ENCODE measurements at places on chromosomes 16 and 17.

GRCh38 chr16:1003391-1004347, 22.1 kb downstream of the SOX8 start:
- no peak for DNase-seq

GRCh38 chr16:26386096-26386495, 680.6 kb upstream of the C16orf82 start:
- DNase-seq, result no peak

DNA sequence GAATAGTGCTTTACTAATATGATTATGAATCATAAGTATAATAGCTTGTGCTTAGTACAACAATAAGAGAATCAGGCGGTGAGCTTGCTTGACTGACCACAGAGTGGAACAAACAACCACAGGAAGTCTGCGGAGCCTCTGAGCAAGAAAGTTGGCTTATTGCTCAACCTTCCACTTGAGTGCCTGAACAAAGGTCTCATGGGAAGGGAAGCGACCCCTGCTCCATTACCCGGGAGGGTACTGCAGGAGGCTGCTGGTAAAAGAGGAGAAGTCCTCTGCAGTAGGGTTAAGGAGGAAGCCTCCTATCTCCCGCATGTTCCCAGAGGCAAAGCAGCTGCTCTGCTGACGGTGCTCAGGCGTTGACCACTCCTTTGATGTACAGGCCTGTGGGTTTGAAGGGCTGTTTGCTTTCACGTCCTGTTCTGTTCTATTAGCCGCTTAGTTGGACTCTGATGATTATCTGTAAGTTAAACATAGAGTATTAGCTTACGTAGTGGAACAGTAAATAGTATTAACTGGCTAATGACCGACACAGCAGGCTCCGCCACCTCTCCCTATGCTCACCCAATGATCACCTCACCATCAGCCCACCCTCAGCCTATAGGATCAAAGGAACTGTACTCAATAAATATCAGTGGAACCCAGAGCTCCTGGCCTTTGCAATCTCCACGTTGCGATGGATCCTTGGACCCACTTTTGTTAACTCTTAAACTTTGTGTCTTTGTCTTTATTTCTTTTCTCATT, 17.5 kb downstream of the ALOX15B start:
- DNase-seq, result no peak

DNA sequence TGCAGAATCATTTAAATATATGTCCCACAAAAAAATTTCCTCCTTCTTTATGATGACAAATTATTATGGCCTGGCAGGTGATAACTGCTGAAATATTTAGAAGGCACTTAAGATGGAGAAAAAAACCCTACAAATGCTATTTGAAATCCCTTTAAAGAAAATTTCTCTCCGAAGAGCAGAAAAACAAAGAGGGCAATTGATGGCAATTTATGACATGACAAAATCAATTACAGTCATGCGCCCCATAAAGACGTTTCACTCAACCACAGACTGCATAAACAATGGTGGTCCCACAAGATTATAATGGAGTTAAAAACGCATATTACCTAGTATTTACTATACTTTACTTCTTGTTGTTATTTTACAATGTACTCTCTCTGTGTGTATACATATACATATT, 25.2 kb upstream of the KIF2B start:
- DNase-seq, result no peak

GRCh38 chr17:29057361-29057760, 14.4 kb downstream of the PIPOX start:
- DNase-seq, result no peak

DNA sequence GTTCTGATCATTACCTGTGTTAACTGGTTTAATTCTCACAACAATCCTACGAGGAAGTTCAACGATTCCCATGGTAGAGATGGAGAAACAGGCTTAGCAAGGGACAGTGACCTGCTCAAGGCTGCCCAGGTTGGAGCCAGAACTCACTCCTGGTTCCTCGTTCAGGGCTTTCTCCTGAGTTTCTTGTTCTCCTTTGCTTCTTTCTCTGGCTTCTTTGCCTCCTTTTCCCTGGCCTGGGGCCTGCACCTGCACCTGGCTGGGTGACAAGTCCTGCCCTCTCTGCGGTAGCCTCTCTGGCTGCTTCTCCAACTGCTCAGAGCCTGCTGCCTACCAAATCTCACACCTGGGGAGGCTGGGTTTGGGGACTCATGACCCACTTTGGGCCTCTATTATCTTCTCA, 2.8 kb downstream of the CCL22 start:
- no peak for DNase-seq

DNA sequence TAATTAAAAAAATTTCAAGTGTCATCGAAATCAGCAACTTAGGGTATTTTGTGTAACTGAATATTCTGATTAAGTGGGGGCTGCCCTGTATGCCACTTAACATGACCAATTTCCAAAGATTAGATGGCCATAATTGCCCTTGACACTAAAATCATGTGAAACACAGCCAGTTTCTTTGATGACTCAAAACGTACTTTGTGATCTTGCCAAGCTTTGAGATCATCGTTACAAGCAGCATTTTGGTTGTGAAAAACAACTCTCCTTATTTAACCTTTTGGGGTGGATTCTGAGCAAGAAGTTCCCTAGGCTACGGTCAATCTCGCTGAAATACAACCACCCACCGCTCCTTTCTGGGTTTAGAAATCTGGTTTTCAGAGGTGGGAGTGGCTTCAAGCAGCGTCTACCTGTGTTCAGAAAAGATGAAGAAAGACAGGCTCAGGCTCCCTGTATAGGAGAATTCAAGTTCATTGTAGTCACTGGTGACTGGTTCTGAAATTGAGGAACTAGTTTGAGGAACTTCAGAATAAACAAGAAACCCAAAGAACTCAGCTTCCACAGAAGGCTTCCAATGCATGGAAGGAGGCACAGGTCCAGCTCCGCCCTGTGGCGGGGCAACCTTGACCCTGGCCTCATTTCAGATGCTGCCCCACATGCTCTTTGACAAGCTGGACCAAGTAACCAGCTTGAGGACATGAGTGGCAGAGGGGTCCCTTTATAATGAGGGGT, 9.4 kb downstream of the MAP3K14 start:
- no peak for DNase-seq

- DNase-seq, result no peak
Measured at GRCh38 chr17:77837917-77838316, 120.6 kb upstream of the TNRC6C start.

DNA sequence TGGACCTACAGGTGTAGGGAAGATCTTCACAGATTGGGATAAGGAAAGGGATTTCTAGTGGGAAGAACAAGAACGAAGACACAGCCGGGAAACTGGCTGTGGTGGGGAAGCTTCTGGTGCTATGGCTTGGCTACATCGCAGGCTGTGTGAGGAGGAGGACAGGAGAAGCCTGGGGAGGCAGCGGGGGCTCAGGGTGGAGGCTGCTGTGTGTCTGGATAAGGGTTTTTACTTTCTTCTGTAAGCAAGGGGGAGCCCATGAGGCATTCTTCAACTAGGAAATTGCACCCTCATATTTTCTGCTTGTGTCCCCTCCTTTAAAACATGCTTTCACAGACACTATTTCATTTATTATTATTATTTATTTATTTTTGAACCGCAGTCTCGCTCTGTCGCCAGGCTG, 2.9 kb upstream of the RHBDF2 start:
- no peak for DNase-seq

DNA sequence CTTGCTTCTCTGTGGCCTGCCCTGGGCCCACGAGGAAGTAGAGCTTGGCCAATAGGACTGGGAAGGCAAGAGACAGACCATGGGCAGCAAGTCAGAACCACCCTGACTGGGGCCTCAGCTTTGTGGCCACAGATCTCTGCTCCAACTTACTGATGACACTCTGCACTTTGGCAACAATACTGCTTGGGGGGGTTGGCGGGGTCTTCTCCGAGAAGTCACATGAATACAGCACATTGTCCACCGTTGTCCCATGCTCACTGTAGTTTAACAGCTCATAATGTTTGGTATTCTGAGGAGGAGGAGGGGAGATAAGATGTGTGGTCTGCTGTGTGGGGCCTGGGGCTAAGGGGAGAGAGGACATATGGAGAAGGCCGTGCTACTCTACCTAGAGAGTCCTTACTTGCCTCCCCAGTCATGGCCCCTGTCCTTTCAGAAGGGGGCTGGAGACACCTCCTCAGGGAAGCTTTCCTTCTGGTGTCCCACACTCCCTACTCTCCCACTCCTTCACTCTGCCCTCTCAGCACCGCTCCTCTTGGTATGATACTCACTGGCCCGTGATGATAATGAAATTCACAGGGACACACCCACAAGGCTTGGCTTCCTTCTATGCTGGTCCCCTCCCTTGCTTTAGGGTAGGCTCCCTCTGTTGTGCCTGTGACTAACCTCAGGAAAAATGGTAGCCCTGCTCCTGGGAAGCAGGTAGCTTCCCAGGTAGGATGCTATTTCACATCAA, 4.0 kb upstream of the DHRS13 start:
- no peak for DNase-seq

DNA sequence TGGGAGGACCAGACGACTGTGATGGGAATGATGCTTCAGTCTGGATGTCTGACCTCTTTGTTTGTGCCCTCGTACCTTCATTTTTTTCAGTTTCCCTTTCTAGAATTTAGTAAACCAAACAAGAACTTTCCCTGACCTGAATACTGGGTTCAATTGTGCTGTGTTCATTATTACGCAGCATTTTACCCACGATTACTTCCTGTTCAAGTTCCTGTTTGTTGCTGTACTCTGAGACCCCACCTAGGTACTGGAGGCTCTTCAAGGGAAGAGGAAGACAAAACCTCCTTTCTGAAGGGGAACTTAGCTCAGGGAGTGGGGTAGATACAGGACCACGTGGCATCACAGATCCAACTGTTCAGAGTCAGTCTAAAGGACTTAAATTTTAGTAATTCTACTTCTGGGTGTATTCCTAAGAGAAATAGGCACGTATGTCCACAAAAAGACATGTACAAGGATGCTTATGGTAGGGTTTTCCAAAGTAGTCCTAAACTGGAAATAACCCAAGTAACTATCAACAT, 9.2 kb upstream of the PRKCB start:
- DNase-seq, result no peak

DNA sequence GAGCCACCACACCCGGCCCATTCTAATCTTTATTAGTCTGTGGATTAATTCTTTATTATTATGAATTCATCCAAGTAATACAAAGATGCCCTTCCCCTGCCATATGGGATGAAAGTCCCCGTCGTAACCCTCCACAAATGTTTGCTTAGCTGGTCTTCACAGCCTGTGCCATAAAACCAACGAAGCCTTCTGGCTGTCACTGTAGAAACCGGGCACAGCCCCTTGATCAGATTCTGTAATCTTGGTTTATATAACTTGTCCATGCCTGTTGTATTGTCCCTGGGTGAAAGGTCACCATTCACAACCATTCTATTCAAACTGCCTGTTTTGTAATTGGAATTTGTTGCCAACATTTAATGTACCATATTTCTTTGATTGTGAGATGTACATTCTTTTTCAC, 66.5 kb downstream of the ATP2C2 start:
- no peak for DNase-seq

DNA sequence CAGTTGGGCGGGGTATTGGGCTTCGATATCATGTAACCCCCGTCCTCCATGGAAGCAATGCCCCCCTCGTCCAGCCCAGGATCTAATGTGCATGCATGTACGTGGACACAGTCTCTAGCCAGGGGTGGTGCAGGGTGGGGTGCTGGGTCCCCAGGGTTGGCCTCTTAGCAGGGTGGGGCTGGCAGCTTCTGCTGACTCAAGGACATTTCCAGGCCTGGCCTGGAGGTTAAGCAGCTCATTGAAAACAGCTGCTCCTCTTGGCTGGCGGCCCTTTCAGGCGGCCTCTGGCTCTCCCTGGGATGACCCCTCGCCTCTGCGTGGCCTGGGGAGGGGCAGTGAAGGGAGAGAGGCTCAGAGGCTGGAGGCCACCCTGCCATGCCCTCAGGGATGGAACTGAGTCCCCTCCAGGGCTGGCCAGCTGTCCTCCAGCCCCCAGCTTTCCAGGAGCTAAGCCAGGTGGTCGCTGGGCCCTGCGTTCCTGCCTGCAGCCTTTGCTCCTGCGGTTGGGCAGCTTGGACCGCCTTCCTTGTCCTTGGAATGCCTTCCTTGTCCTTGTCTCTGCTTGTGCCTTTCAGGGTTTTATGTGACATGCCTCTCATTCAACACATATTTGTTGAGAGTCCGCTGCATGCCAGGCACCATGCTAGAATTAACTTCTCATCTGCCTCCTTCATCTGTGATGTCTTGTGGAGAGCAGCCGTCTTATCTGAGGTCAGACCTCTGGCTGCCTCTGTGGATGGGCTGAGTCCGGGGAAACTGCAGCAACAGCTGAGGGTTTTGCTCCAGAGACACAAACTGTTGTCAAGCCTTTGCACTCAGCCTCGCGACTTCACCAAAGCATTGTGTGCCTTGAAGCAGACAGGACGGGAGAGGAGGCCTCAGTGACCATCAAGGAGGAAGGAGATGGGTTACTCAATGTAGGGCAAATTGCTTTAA, 26.6 kb downstream of the MRC2 start:
- no peak for DNase-seq

Data from activated CD4-positive, alpha-beta T cell treated with anti-CD3 and anti-CD28 coated beads, Interleukin-2, amount 50 U/mL, for 24 hours (primary cell).